Stimulated activated CD8-positive, alpha-beta memory T cell treated with anti-CD3 and anti-CD28 coated beads, Interleukin-7, amount 100 ng/mL, for 24 hours (primary cell): ENCODE measurements at places on chromosomes 6 and 20.

DNA sequence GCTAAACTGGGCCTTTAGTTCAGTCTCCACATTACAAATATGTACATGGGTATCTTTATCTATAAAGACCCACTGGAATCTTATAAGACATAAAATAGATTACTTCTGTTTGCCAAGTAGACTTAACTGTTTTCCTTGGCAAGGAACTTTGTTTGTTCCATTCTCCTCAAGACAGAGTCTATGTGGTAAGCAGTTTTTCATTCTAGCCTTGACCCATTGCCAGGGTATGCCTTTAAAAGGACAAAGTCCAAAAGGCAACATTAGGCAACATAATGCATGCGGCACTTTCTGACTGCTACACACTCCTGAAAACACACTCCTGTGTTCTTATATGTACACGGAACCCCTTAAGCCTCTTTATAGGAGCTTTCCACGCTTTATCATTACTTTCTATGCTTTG, 20.4 kb downstream of the VNN1 start:
- DNase-seq: no peak

DNA sequence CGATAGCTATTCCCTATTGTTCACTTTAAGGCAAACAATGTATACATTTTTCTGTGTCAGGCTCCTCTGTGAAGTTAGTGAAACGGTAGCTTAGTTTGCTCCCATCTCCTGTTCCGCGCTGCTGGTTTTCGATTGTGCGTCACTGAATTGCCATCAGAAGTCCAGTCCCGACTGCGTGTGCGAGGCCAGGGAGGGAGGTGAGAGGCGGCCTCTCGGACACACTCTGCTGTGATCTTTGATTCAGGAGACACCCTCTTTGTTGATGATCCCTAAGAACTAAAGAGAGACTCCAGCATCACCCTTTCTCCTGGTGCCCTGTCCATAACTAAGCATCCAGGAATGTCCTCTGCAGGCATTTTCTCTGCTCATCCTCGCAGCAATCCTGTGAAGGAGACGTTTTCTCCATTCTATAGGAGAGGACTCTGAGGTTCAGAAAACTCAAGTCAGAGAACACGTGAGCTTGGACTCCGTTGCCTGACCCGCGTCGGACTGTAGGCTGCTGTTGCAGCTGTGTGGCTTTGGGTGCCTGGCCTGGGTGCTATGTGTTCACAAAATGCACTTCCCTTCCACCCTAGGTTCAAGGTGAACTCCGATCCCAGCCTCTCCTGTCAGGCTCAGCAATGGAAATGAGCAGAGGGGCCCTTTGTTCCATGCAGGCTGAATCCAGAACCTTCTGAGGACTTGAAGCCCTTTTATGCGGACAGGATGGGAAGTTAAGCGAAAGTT, 24.1 kb upstream of the UNC93A start:
- DNase-seq: no peak

DNA sequence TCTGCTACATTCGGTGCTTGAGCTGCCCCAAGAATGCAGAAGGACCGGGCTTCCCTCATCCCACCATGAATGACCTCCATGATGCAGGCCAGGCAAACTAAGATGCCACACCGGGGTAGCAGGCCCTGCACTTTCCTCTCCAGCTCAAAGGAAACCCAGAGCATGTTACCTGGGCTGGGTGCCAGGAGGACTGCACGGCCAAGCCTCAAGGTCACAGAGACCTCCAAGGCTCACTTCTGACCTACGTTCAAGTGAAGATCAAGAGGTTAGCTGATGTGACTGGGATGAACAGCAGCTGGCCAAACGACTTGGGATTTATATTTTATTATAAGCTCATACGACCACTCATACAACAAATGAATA, 501.8 kb downstream of the CD83 start:
- DNase-seq: no peak

- DNase-seq: no peak
These were observed 411.8 kb downstream of the PREX1 start for GRCh38 chr20:48416002-48416401.

GRCh38 chr20:4664691-4665360, 56.9 kb upstream of the PRND start:
- DNase-seq: no peak

GRCh38 chr6:16274483-16274882, 36.1 kb downstream of the GMPR start:
- no peak for DNase-seq

GRCh38 chr6:124655866-124656265, 306.4 kb upstream of the RNF217 start:
- DNase-seq: no peak

- DNase-seq: no peak
These were observed 8.7 kb upstream of the GTF3C6 start for GRCh38 chr6:110949679-110950285.

DNA sequence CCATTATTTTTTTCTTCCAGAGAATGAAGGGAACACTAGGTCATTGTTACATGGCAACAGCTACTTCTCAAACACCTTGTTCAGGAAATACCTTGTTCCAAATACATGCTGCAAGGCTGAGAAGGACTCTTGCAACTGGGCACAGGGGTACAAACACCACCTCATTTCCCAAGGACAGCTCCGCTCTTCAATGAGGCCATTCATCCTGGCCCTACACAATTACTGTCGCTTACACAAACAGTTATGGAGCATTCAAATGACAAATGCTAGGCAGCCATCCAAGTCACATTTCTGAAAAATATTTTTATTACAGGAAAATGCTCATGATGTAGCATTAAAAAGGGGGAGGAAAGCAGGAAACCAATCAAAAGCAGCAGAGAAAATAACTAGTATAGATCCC, 611.9 kb downstream of the DHX35 start:
- DNase-seq: no peak

DNA sequence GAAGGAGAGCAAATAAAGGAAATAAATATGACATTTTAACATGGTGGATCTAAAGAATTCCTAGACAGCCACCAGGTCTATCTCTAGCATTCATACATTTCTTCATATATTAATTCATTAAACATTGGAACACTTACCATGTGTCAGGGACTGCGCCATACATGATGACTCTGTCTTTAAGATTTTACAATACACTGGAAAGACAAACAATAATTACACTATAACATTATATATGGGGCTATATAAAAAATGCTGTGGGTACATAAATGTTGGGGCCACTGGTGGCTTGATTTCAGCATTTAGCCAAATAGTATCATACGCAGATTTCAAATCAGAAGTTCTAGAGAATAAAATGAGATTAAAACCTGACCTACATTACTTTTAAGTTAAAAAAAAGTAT, 33.3 kb upstream of the PKIB start:
- no peak for DNase-seq

DNA sequence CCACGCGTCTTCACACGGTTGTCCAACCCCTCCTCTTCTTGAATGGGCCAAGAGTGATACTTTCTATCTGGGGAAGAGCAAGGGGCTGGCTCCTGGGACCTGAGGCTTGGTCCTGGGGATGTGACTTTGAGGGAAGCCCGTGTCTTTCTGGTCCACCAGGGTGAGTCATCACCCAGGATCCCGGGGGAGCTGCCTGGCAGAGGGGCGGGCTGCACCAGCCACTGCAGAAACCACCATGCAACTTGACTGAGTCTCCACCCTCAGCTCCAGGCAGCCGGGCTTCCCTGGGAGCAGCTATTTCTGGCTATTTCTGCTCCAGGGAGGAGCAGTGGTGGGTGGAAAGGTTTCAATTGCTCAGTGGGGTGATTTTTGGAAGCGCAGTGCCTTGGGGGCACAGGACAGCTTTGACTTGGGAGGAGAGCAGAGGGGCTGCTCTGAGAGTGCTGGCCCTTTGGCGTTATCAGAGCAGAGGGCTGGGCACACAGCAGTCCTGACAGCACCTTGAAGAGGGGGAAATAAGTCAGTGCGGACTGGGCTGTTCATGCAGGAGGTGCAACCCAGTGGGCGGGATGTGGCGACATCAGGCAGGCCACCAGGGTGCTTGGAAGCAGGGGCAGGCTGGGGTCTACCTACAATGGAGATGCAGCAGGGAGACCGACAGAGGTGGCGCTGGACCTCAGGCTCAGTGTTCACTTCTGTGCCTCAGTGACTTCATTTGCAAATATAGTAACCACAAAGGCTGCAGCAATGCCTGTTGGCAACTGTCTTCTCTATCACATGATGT, 45.1 kb upstream of the FAM83D start:
- DNase-seq: no peak

- peak; percentile 23 for DNase-seq
These were observed 582 bp downstream of the SNRPB start for GRCh38 chr20:2469991-2470422.

GRCh38 chr6:133948472-133948871, 4.6 kb upstream of the TBPL1 start:
- no peak for DNase-seq

DNA sequence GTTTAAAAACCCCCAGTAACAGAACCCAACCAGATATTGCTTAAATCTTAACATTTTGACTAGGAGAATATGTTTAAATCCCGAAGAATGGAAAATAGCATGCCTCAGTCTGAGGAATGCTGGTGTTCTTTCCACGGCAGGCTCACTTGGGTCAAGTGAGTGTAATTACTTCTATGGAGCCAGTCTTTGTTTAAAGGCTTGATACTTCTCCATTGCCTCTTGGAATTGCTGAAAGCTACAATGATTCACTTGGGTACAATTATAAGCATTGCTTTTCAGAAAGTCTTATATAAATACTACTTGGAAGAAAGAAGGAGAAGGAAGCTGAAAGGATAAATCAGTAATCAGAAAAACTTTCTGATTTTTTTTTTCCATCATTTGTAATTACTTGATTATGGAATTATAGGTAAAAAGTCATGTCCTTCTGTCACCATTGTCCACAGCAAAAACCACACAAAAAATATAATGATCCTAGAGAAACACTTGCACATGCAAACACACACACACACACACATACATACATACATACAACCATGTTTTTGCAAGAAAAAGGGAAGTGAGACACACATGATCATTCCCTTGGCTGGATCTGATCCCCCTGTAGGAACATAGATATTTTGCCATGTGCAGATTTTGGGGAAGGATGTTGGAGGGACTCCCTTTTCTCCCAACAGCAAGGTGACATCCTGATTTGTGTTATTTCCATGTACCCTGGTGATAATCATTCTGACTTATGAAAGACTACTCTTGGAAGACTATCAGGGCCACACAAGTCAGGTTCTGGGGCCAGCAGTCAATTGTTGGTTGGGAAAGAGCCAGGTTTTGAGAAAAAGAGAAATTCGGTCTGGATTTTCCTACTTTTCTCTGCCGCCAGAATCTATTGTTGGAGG, 396.0 kb upstream of the BTBD3 start:
- no peak for DNase-seq

DNA sequence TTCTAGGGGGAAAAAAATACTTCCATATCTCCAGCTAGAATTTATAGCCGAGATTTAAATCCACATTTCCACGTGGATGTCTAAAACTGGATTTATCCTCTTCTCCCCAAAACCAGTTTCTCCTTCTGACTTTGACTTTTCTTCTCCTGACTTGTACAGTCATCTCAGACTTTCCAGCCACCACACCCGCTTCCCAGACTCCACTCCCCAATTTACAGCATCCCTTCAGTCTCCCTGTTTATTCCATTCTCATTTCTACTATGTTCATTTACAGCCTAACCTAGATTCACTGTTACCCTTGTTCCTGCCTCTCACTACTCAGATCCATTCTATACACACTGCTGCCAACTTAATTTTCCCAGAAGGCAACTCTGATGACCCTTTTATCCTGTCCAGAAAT, 224.8 kb downstream of the KHDC1L start:
- no peak for DNase-seq

DNA sequence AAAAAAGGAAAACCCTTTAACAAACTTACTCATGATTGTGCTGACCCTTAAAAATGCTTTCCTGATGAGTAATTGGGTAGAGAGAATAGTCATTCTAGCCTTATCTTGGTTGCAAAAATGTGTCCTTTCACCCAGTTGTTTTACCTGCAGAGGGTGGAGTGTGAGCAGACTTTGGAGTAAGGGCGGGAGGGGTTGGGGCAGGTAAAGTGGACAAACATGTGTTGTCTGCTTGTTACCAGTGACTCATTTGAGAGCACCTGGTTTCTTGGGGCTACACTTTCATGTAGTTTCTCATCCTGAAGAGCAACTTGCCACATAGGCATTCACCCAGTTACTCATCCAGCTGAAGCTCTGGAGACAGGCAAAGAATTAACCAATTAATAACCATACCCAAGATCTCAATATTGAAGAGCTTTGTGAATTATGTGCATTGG, 121.1 kb downstream of the TNFRSF21 start:
- no peak for DNase-seq

GRCh38 chr6:97064578-97064977, 140.1 kb downstream of the KLHL32 start:
- DNase-seq: no peak

GRCh38 chr6:139853302-139853992, 479.0 kb upstream of the CITED2 start:
- no peak for DNase-seq

DNA sequence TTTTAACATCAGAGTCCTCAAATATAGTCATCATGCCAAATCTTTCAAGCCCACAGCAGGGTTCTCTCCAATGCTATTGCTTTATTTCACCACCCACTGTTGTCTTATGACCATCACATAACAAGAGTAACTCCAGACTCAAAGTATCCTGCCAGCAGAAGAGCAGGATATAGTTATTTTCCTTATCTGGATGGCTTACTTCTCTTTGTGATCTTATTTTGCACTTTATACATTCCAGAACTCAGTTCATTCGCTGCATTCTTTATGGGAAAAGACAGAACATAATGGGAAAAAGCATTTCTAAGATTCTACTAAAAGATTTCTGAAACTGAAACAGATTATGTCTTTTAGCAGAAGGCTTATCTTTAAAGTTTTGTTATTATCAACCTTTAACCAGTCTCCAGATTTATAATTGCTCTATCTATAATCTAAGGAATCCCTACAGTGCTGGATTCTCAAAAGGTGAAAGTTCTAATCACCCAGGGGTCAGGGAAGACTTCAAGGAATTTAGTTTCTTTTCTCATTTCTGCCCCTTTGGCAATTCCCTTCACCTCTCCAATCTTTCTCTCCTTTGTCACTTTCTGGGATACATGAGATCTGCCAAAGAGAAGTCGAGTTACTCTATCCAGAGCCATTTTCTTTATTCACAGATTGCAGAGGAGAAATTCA, 190.4 kb downstream of the TPBG start:
- no peak for DNase-seq

DNA sequence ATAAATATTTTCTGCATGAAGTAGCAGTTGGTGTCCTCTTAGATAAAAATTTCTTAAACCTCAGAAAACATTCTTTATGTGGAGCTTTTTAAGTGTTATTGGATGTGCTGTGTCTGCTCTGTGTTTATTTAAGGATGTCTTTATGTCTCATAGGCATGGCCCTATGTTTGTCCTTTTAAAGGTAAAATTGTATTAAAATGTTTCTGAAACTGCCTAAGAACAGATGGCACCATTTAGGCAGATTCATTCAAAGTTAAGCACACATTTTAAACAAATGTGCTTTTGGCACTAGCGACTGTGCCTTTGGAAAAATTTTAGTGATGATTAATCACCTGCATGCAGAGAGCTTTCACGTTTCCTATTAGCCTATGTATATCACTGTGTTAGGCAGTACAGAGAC, 125.2 kb downstream of the KIF6 start:
- DNase-seq: no peak
